SHP77 (cell line): ENCODE measurements at places on chromosomes 6 and 20.
A peak's percentile ranks its signal among the peaks of the same experiment; 100 is the strongest.

DNA sequence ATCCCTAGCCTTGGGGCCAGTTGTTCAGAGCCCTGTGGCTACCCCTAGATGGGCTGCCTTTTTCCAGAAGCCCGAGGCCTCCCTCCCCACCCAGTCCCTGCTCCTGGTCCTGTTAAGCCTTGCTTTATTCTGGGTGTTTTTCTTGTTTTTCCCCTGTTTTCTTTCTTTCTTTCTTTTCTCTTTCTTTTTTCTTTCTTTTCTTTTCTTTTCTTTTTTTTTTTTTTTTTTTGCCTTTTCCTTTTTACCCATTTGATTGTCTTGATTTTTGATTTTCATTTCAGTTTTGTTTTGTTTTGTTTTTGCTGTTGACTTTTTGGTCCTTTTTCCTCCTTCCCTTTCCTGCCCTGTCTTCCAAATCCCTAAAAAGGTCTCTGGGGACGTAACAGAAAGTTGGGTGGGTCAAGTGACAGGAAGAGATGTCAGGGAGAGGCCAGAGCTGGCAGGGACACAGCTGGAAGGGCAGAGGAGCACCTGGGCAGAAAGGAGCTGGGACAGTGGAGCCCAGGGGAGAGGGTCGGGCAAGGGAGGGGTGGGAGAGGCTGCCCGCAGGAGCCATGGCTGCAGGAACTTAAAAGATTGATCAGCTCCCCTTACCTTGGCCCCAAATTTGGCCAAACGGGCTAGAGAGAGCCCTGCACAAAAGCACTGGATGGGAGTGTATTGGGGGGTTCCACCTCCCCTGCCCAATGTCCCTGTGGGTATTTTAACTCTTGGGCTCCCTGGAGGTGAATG, 27.6 kb downstream of the MYH7B start:
- no peak for DNase-seq

DNA sequence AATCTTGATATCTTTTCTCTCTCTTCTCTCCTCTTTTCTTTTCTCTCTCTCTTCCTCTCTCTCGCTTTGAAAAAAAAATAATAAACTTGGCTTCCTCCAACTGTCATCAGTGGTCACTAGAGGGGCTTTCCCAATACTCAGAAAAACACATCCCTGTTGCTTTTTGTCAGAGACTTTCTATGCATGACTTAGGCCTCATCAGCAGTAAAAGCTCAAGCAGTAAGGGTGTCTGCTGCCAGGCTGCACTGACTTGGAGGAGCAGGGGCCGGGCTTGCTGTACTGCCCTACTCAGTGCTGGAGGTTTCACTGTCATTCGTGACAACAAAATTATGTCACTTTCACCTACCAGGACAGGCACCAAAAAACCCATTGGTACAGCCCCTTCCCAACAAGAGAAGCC, 272.0 kb downstream of the ADGB start:
- no peak for DNase-seq

DNA sequence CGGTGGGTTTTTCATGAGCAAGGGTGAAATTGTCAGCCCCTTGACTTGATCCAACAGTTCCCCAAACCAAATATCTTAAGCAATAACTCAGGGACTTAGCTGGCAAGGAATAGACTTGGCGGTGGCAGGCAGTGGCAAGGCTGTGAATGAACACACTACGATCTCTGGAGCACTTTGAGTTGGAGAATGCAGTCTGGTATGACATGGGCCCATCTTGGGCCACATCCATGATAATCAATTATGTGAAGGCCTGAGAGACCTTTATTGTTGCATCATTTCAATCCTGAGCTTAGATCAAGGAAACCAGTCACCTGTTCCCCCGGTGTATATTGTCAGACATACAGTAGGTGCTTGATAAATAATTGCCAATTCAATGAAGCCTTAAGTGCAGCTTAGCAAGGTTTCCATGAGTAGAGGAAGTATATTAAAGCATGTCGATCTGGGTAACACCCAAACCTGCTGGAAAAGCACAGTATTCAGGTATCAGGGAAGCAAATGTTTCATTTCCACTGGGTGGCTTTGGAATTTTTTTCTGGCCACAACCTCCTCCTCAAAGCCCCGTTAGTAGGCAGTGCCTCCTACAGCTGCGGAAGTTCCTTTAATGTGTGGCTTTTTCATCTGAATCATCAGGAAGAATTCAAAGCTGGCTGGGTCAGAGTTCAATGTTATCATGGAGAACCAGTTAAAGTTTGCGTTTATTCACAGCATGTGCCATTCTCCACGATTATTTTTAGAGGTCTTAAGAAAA, 10.2 kb downstream of the CASS4 start:
- no peak for DNase-seq

DNA sequence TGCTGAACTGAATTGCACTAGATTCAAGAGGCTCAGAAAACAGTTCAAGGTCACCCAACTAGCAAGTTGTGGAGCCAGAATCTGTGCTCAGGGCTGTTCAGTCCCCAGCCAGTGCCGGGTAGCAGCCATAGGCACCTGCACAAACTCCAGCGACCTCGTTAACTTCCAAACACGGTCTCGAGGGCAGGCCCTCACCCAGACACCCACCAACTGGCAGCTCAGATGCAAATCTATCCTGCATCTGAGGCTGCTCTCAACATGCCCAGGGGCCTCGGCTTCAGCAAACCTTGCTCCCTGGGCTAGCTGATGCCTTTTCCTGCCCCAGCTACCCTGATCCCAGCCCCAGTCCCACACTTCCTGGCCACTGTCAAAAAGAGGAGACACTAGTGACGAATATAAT, 3.7 kb downstream of the JPH2 start:
- no peak for DNase-seq

GRCh38 chr20:56428881-56429280, 16.8 kb downstream of the CASS4 start:
- DNase-seq: no peak

GRCh38 chr6:80988286-80988685, 764.2 kb downstream of the TENT5A start:
- no peak for DNase-seq

- no peak for DNase-seq
These were observed 31.6 kb upstream of the LAMA4 start for GRCh38 chr6:112286010-112286409.

- DNase-seq: no peak
These were observed 130.1 kb upstream of the DST start for GRCh38 chr6:56772737-56773184.

DNA sequence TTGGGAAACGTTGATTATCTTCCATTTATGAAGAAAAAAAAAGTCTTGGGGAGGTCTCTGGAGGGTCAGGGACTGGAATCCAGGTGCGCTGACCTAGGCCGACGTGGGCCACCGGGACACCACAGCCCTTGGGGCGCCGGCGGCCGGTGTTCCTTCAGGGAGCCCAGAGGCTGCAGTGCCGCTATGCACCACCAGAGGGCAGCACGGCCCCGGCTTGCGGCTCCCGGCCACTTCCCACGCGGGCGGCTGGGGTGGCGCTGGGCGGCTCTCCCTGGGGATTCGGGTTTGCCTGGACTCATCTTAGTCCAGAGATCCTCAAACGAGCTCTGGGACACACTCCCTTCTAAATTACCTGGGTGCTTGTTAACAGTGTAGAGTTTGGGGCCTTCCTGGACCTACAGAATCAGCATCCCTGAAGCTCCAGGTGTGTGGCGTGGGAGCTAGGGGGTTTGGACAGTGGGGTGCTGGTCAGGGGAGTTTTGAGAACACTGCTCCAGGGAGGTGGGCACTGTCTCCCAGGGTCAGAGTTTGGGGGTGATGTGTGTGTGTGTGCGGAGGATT, 23.0 kb upstream of the GTSF1L start:
- peak; percentile 37 for DNase-seq

DNA sequence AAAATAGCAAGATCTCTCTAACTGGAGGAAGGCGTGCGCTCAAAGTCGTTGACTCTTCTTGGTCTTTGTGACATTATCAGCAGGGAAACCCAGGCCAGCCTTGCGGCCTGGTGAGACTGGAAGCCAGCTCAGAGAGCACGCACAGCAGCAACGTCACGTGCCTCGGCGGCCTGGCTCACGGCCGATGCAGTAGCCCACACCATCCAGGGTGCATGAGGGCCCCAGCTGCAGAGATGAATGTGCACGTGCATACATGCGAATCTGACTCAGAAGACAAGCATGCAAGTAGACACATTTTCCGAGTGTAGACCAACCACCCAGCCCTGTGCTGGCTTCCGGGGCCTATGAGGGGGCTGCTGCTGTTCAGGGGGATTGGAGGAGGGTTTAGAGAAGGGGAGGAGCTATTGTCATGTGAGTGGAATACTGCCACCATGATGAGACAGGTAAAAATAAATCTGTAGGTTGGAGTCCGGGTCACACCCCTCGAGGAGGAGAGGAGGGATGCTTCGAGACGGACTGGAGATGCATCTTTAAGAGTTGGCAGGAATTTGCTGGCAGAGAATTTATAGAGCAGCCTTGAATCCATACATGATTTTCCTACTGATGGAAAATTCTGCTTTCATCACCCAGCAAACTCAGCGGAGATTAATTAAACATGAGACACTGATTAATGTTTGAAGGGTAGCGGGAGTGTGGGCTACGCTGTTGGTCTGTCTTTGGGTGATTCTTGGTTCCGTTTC, 388.2 kb downstream of the CDH4 start:
- DNase-seq: no peak

DNA sequence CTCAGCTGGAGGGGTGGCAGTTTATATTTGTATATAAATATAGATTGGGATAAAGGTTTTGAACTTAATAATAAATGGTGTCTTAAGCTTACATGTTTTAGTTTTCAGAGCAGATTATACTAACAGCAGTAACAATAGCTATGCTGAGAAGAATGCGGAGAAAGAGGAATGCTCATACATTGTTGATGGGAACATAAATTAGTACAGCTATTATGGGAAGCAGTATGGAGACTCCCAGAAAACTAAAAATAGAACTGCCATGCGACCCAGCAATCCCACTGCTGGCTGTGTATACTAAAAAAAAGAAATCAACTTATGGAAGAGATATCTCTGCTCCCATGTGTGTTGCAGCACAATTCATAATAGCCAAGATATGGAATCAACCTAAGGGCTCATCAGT, 127.9 kb downstream of the BCKDHB start:
- DNase-seq: no peak

GRCh38 chr20:2602046-2602735, 50.2 kb upstream of the NOP56 start:
- DNase-seq: no peak

GRCh38 chr6:156174031-156174890, 602.9 kb upstream of the ARID1B start:
- no peak for DNase-seq

DNA sequence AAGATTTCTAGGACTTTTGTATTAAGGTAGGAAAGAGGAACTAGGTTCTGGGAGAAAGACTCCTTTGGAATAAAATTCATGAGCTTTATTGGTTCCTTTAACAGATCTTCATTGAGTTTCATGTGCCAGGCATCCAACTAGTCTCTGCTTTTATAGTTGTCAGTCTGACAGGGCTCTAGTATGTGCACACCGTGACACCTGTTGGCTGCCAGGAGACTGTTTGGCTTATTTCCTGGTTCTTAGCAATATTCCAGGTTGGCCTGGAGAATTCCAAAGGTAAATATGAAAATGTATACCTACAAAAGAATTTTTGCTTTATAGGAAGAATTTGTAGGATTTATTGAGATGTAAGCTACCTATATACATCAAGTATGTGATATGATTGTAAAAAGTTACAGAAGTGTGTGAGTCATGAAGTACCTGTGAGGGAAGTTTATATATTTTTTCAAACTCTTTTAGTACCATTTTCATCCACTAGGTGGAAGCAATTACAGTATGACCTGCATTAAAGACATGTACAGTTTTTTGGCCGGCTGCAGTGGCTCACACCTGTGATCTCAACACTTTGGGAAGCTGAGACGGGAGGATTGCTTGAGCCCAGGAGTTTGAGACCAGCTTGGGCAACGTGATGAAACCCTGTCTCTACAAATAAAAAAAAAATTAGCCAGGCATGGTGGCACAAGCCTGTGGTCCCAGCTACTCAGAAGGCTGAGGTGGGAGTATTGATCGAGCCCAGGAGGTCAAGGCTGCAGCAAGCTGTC, 35.2 kb downstream of the NDUFAF5 start:
- peak; percentile 65 for DNase-seq

- no peak for DNase-seq
These were observed 79.5 kb downstream of the CDH4 start for GRCh38 chr20:61331543-61331942.
